NCI-H2171 treated with DMSO at 0.1 percent for 48 hours (cell line): ENCODE measurements at places on chromosomes 1 and 21.
A peak's percentile ranks its signal among the peaks of the same experiment; 100 is the strongest.

GRCh38 chr1:151641229-151641628 lies 29.4 kb downstream of the SNX27 start:
- no peak for DNase-seq

- no peak for DNase-seq
Measured at GRCh38 chr21:38879912-38880576, 74.3 kb downstream of the ETS2 start.

DNA sequence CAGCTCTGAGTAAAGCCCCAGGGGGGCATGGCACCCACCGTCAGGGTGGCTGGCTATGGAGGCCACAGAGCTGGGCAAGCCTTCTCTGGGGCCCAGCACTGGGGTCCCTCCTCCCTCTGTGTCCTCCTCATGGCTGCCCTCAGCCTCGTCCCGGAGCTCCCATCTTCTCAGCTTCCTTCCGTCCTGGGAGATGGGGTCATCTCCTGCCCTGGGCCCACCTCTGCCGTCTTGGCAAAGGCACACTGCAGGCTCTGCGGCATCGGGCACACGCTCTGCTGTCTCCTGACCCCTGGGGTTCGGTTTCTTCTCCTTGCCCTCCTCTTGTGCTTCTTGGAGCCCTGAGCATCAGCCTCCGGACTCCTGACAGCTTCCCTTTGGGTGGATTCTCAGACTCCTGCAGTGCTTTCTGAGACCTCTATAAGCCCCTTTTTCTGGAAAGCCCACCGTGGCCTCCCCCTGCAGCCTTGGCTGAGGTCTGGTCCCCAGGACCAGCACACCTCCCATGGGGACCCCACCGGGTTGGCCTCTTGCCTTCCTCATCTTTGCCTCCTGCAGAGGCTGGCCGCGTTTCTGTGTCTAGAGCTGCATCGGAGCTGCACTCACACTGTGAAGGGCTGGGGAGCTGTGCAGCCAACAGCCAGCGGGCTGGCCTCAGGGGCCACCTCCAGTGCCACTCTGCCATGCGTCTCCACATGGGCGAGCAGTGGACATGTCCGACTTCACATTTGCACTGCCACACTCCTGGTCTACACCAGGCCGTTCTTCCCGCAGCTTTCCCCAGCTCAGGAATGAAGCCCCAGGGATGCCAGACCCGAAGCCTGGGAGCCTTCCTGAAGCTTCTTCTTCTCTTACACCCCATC lies 11.6 kb downstream of the UMODL1 start:
- DNase-seq, result no peak

- no peak for DNase-seq
Measured at GRCh38 chr1:228994676-228995594, 259.7 kb downstream of the RHOU start.

DNA sequence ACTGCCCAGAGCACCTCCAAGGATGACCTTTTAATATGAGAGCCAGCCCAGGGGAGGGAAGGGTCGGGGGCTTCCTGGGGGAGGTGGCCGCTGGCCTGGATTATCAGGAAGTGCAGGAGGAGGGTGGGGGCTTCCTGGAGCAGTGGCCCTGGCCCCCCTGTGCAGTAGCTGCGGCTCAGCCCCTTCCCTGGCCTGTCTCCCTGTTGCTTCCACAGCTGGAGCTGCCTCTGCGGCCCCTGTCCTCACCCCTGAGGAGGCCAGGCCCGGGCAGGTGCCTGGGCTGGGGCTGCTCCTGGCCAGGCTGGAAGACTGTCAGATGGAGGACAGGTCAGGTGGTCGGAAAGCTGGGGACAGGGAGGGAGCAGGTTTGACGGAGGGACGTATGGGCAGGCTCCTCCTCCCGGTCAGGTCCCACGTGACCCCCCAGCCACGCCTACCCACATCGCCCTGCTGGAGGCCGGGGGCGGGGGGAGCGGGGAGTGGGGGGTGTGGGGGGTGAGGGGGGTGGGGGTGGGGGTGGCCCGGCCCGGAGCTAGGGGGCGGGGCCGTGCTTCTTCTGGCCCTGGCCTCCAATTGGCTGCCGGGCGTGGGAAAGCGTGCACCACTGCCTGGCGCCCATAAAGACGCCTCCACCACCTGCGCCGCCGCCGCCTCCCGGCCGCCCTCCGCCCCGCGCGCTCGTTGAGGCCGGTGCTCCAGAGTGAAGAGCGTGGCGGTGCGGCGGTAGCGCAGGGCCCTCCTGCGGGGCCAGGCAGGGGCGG lies 10.2 kb upstream of the TNFRSF14 start:
- DNase-seq, result peak; percentile 88

DNA sequence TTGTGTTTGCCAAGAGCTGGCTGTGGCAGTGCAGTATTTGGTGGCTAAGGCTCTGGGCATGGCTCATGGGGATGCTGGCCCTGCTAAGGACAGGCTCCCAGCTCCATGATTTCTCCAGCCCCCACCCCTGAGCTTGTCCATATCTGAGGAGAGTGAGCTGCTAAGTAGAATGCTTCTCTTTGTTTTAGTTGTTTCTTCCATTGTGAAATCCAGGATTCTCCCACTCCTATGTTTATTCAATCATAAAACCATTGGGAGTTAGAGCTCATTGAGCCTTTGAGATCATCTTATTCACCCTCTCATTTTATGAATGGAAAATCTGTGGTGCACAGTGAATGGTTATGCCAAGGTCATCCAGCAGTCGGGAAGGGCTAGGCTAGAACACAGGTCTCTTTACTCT lies 188.8 kb downstream of the TNR start:
- no peak for DNase-seq

- no peak for DNase-seq
Measured at GRCh38 chr1:217274927-217275654, 355.8 kb downstream of the GPATCH2 start.

- DNase-seq, result no peak
Measured at GRCh38 chr1:244664353-244664752, 11.4 kb downstream of the DESI2 start.

DNA sequence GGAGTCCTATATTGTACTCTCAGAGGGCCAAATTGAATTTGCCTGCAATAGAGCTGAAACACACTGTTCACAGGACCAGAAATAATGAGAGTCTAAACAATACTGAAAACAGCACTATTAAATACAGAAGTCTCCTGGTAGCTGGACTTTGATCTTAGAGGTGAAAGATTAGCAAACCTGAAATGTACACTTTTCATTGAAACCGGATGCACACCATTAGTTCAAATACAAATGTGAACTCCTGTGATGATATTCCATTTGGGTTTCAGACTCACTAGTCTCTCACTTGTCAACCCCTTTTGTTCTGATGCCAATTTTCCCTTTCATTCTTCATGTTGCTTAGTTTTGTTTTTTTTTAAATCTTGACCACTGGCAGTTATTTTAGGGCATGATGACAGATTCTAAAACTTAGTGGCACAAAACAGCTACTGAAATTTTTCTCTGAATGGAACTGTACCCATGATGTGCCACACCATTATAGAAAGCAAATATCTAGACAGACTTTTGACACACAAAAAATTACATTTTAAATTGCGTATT lies 5.9 kb upstream of the TNFSF4 start:
- no peak for DNase-seq

DNA sequence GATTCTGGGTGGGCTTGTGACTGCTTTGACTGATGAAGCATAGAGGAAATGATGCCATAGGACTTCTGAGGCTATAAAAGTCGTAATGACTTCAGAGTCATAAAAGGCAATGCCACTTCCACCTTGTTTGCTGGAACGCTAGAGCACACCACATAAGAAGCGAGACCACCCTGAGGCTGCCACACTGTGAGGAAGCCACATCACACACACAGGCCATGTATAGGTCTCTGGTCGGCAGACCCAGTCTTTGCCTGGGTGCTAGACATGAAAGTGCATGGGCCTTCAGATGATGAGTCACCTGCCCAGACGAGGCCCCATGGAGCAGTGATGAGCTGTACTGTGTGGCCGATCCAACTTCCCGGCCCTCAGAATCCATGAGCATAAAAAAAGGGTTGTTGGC lies 14.2 kb upstream of the KANK4 start:
- DNase-seq, result no peak

DNA sequence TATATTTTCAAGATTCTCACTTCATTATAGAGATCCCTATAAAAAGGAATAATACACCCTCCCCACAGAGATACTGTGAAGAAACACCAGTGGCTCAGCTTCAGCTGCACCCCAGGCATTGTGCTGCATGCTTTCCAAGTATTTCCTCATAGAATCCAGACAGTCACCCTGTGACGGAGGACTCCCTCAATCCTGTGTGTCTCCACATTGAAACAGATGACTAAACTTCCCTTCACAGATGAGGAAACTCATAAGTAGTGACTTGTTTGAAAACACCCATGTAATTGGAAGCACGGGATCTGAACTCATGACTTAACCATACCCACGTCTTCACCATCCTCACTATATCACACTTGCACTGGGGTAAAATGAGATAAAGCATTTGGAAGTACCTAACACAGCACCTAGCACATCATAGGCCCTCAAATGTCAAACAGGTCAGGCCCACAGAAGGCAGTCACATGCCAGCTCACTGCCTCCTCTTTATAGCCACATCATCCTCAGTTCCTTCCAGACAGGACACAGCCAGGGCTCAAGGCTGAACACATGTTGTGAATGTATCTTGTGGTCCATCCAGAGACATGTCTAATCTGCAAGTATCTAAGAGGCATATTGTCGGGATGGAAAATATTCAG lies 55.2 kb downstream of the GPR161 start:
- DNase-seq, result no peak

GRCh38 chr1:17139637-17140036 lies 20.4 kb upstream of the PADI2 start:
- no peak for DNase-seq

DNA sequence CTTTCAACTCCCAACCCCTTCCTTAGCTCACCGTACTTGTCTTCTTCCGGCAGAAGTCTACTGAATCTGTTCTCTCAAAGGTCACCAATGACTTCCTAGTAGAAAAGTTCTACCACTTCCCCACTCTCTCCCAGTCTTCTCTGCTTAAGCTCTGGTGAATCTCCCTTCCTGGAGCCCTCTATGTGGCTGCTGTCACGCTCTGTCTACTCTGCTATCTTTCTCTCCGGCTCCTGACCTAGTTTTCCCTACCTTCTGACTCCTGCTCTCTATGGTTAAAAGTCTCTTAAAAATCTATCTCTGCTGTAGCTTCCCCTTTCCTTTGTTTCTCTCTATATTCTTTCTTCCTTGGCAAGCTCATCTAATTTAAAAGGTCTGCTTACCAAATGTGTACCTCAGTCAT lies 350.1 kb upstream of the GREM2 start:
- DNase-seq, result no peak

DNA sequence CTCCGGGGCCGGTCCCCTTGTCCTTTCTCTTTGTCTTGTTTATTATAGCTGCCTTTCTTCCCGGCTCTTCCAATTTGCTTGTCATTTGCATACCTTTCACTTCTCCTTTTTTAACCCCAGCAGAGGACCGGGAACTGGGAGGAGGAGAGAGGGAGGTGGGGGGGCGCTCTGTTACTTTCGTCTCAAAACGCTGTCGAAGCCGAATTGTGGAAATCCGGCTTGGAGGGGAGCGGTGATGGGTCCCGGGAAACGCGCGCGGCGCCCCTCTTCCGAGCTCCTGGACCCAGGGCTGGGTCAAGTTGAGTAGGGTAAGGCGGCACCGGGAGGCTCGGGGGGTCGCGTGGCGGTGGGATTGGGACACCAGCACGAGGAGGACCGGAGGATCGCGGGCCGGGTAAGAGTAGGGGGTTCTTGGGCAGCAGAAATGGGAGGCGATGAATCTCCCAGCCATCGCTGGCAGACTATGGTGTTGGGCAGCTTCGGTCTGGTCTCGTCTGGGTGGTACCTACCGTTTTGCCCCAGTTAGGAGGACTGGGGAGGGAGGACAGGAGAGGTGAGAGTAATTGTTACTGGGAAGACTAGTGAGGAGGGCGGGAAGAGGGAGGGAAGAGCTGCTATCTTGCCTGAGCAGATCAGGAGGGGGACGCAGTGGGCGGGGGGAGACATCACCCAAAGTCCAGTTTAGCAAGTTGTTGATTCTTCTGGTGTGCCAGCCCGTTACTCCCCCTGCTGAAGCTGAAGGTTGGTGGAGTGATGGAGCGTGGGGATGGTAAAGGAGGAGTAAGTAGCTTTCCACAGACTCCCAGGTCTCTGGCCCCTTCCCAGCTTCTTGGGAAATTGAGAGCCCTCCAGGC lies 1.5 kb downstream of the PROX1 start:
- peak; percentile 34 for DNase-seq

DNA sequence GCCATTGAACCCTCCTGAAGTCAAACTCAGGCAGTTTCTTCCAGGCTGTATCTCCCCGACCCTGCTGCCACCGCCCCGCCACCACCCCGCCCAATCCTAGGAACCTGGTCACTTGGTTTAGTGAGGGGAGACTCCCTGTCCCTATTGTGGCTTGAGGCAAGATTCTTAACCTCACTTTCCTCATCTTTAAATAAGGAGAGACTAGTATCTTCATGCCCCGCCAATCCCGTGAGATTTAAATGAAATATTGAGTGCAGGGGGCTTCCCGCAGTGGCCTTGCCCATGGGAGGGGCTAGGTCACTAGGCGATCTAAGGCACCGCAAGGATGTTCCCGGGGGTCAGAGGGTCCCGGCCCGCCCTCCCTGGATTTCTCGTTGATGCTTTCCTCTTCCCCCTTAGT lies 998 bp downstream of the KDF1 start:
- DNase-seq, result no peak

- no peak for DNase-seq
Measured at GRCh38 chr1:166432655-166433054, 265.9 kb upstream of the FAM78B start.

DNA sequence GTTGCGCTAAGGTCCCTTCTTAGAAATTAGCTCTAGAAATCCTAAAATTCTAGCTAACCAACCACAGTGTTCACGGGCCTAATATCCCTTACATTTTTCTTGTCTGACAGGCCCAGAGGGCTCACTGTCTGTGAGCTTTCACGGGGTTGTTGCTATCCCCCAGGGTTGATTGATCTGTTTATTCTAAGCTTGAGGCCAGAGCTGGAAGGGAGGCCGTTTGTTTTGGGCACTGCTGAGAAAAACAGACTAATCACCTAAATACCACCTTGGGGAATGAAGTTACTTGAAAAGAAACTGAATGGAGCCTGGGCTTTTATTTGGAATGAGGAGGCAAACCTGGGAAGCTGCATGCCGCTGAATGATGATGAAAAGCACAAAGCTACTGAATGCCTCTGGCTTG lies 162.4 kb downstream of the KIF26B start:
- DNase-seq, result no peak

- no peak for DNase-seq
Measured at GRCh38 chr1:46136711-46137110, 4.3 kb upstream of the PIK3R3 start.

- peak; percentile 93 for DNase-seq
Measured at GRCh38 chr1:76625886-76626678, 241.2 kb upstream of the ST6GALNAC5 start.

DNA sequence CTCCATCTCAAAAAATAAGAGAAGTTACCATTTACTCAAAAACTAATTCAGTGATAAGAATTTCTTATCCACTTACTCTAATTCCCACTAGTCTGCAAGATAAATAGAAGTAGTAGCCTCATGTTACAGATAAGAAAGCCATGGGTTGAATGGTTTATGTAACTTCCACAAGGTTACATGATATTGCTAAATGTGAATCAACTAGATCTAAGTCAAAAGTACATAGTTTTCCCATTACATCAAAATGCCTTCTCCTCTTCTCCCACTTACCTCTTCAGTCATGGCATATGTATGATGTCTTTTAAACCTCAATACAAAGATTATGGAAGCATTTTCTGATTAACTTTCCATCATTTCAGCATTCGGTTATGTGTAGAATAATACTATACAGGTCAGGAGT lies 108.5 kb downstream of the ASH1L start:
- DNase-seq, result no peak

- DNase-seq, result no peak
Measured at GRCh38 chr1:9577423-9577822, 11.3 kb upstream of the TMEM201 start.
